ENCODE measurements at places on chromosomes 5 and 9.

GRCh38 chr5:10332301-10332700 lies 21.2 kb upstream of the MARCHF6 start:
- no peak for DNase-seq

DNA sequence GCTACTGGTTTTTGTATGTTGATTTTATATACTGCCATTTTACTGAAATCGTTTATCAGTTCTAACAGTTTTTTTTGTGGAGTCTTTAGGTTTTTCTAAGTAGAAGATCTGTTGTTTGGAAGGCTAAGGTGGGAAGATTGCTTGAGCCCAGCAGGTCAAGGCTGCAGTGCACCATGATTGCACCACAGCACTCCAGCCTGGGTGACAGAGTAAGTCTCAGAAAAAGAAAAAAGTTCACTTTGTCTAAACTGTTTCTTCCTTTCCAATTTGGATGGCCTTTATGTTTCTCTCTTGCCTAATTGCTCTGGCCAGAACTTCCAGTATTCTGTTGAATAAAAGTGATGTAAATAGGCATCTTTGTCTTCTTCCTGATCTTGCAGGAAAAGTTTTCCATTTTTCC lies 124.5 kb upstream of the LRRTM2 start:
- no peak for DNase-seq

GRCh38 chr5:156706631-156707030 lies 143.5 kb upstream of the PPP1R2B start:
- DNase-seq: no peak

DNA sequence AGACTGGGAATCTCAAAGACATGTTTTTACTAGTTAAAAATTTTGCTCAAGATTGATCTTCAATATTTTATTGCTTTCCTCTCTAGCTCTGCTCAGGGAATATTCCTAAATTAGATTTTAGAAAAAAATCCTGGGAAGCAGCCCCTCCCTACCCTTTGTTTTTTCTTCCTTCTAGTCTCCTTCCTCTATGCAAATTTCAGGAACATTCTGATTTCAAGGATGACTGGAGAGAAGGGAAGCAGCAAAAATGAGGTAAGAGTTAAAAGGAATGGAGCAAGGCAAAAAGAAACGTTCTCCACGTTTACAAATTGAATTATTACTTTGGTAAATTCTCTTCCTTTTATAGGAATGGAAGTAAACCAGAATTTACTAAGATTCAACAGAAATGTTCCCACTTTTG lies 493.4 kb upstream of the TUSC1 start:
- no peak for DNase-seq

- no peak for DNase-seq
Observed at GRCh38 chr5:136064510-136064909, 35.7 kb downstream of the TGFBI start.

- DNase-seq: peak; percentile 52
Observed at GRCh38 chr9:92501671-92502393, 19.5 kb upstream of the ASPN start.

GRCh38 chr9:13330396-13331004 lies 51.0 kb upstream of the MPDZ start:
- no peak for DNase-seq

DNA sequence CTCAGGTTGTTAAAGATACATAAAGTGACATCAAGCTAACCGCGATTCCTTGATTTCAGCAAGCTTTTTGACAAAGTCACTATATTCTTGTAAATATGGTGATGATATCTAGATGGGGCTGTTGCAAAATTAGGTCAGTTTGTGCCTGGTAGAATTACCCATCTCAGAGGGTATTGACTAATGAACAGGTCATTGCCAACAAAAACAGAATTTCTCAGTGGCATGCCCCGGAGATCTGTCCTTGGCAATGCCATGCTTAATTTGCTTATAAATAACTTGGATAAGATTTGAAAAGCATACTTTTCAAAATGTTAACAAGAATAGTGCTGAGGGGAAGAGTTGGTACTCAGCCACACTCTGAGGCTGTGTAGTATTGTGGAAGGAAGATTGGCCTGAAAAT lies 783.3 kb upstream of the SEMA6A start:
- no peak for DNase-seq

DNA sequence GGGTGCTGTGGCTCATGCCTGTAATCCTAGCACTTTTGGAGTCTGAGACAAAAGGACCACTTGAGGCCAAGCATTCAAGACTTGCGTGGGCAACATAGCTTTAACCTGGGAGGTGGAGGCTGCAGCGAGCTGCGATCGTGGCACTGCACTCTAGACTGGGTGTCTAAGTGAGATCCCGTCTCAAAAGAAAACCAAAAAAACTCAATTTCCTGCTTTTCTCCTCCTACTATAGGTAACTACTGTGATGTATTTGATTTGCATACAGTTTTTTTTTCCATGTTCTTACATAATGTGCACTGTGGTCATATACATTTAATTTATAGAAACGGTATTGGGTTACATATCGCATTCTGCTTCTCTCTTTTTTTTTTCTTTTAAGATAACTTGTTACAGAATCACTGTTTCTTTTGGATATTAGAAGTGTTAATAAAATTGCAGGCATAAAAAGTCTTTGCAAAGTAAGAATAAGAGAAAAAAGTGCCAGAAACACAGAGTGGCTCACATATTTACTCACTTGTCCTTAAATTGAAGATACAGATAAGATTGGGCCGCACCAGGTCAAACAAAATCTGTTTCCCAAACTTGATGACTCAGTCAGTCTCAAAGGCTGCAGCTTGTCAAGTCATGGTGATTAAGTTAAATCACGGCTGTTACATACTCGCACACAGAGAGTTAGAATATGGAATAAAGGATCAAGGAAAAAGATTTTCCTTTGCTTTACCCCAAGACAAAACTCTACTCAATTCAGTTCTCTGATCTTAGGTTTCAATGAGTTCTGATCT lies 2.0 kb upstream of the PTGR1 start:
- no peak for DNase-seq

- no peak for DNase-seq
Observed at GRCh38 chr5:181283347-181283746, 22.4 kb upstream of the TRIM52 start.

DNA sequence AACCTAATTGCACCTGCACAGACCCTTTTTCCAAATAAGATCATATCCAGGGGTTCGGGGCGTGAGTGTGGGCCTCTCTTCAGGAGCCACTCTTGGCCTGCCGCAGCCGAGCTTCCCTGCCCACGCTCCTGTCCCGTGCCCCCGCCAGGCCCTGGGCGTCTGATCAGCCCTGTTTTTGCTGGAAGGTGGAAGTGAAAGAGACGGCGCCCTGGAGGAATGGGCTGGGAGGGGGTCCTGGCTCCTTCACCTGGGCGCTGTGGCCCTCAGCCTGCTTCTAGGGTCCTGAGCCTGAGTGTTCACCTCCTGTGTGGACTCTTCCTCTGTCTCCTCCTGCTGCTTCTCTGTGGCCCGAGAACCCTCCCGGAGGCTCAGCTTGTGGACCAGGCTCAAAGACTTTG lies 11.2 kb upstream of the COL5A1 start:
- DNase-seq: no peak

- no peak for DNase-seq
Observed at GRCh38 chr9:127386249-127386648, 10.7 kb upstream of the SLC2A8 start.

DNA sequence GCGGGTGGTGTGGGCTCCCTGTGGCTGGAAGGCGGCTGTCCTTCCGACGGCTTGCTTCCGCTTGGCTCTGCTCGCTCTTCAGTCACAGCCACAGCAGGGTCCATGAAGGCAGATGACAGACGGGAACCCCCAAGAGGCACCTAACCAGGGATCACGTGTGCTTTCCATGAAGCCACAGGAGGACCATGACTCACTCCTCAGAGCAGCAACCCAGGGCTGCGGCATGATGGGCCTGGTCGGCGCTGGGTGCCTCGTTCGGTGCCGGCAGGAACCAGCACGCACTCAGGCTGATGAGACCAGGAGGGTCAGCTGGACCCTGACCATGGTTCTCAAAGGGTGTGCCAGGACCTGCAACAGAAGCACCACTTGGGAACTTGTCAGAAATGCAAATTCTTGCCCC lies 32.8 kb upstream of the MED10 start:
- DNase-seq: no peak

- DNase-seq: no peak
Observed at GRCh38 chr5:178131446-178131996, 707 bp downstream of the RMND5B start.

- no peak for DNase-seq
Observed at GRCh38 chr9:6301858-6302257, 26.3 kb upstream of the TPD52L3 start.

DNA sequence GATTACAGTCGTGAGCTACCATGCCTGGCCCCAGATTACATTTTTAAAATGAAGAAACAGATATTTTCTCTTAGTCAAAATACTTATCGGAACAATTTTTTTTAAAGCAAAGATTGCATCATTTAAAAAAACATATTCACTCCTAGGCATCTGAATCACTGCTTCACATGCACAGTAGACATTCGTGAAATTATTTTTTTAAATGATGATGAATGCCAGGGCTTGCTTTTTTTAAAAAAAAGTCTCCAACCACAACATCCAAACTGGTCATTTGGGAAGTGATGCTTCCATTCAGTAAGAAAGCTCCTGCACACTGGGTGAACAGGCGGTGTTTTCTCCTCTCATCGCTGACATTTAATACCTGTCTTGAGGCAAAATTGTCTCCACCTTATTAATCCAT lies 223.0 kb upstream of the DMRT1 start:
- DNase-seq: no peak

DNA sequence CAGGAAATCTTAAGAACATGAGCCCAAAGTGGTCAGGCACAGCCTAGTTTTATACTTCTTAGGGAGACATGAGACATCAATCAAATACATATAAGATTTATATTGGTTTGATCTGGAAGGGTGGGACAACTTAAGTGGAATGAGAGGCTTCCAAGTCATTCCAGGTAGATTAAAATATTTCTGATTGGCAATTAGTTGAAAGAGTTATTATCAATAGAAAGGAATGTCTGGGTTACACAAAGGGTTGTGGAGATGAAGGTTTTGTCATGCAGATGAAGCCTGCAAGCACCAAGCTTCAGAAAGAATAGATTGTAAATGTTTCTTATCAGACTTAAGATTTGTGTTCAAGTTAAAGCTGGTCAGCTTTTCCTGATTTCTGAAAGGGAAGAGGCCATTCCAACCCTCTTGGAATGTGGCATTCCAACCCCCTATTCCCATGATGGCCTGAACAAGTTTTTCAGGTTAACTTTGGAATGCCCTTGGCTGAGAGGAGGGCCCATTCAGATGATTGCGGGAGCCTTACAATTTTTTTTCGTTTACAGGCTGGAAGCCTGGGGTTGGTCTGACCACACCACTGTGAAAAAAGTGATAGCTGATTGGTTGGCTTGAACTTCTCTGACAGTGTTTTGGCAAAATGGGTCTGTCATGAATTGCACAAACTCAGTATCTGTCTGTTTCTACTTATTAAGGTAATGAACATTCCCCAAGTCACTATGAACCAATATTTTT lies 245.6 kb upstream of the RAI14 start:
- no peak for DNase-seq

- peak; percentile 55 for DNase-seq
Observed at GRCh38 chr5:141992349-141992963, 20.4 kb downstream of the GNPDA1 start.

DNA sequence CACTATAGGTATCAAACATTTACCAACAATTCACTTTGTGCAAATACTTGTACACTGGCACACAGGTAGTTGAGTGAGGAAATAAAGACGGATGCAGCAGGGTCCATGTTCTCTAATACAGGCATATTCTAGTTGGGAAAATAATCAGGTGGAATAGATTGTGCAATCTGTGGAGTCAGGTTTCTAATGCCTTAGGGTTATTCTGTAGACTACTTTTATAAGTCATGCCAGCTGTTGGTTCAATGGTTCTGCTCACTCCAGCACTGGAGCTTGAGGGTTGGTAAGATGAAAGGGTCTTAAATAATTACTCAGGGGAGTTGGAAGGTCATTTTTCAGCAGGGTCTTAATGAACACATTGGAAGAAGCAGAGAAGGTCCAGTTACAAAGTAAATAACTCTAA lies 690.3 kb upstream of the DMAC1 start:
- no peak for DNase-seq

- DNase-seq: no peak
Observed at GRCh38 chr5:152572812-152573211, 167.7 kb upstream of the NMUR2 start.

DNA sequence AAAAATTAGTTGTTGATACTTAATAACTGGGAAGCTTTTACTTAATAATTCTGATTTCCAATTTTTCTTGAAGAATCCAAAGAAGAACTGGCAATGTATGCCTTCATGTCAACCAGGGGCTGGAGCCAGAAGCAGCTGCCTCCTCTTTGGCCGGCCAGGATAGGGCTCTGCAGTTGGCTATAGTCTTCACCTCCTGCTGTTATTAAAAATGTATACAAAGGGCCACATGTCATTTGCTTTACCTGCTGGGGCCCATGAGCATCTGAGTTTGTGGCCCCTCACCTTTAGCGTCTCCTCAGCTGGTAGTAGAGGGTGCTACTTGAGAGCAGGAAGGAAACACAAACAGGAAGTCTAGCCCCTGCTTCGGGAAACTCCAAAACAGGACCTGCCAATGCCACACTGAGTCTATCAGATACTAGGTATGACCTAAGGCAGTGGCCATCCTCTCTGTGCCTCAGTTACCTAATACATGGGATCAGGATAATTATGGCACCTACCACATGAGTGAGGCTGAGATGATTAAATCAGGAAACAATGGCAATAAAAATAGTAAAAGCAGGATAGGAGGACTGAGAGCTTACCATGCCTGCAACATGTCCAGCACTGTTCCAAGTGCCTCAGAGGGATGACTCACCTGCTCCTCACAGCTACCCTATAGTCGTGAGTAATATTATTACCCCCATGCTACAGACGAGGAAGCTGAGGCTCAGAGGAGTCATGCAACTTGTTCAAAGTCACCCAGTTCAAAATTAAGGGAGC lies 21.3 kb downstream of the CCDC69 start:
- no peak for DNase-seq

DNA sequence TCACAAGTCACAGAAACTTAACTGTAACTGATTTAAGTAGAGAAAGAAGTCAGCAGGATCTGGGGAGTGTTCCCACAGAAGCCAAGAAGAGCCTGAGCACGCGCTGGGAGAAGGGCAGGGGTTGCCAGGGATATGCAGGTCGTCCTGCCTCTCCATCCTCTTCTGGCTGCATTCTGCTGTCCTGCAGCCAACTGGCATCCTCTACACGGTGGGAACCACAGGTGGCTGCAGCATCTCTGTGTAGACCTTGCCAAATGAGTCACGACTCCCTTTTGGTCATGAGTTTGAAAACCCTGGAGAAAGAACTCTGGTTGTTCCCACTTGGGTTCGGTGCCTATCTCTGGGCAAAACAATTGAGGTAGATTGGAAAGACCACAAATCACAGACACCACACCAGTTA lies 38.4 kb upstream of the PCA3 start:
- no peak for DNase-seq

DNA sequence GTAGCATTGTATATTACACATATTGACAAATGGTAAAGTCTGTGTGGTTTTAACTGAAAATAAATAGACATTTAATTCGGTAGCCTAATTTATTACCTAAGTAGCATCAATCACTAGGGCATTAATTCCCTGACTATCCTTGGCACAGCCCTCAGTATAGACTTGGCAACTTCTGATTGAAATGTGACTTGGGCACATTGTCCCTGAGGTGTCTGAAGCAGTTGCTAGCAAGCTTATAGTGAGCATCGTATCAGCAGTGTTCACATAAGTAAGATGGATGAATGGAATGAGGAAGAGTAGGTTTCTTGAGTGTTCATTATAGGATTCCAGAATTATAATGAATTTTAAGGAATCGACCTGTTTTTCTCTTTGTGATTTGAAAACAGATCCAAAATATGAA lies 16.1 kb downstream of the LURAP1L start:
- DNase-seq: no peak

- no peak for DNase-seq
Observed at GRCh38 chr9:106890608-106891007, 27.6 kb downstream of the ZNF462 start.

GRCh38 chr9:20811872-20812271 lies 127.8 kb downstream of the FOCAD start:
- peak; percentile 33 for DNase-seq

Measured in AML-193 (cell line).